BE2C (cell line): ENCODE measurements at places on chromosomes 12 and 14.

- DNase-seq = no peak
Measured at GRCh38 chr14:73025544-73025943, 1.4 kb downstream of the ZFYVE1 start.

- peak; percentile 72 for DNase-seq
Measured at GRCh38 chr12:12349711-12350665, at the start of gene MANSC1. Gene MANSC1 (minus strand): TSS chr12:12350242. CDS start chr12:12343314, 6,928 bp downstream.

- no peak for DNase-seq
Measured at GRCh38 chr12:23579257-23579656, 370.2 kb downstream of the SOX5 start.

- DNase-seq = peak; percentile 37
Measured at GRCh38 chr14:106518054-106518943, 991.9 kb downstream of the TMEM121 start.

- no peak for DNase-seq
Measured at GRCh38 chr14:67650694-67651093, 23.7 kb downstream of the VTI1B start.

DNA sequence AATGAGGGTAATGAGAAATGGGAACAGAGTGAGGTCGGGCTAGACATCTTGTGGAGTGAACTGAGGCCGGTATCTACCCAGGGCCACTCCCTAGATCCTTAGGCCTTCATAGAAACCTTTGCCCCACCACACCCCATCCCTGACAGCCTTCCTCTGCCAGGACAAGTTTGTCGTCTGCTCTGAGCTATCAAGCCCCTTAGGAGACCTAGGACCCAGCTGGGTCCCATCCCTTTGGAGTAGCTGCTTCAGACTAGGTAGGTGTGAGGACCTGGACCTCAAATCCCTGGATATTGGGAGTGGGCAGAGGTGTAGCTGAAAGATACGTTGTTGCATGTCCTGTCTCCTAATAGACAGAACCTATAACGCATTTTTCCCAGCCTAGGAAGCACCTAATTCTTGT, at the start of gene TMEM253:
Gene TMEM253, plus strand, starts transcription at position 136 of the 400 bp plus-strand sequence. CDS start 278 bp downstream, outside the sequence.
- DNase-seq = no peak

DNA sequence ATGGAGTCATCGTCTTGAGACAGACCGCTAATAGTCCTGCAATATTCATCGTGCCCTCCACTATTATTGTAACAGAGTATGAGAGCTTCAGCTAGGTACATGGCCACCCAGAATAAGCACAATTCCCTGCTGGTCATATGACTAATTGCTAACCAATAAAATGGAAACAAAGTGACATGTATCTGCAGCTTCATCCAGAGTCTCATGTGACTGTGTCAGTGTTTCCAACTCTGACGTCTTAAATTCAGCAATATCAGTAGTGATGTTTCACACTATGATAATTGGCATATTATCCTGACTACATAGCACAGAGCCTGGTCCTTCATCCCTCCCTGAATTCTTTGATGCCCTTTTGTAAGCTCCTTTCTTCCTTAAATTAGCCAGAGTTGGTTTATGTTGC, 167.4 kb downstream of the RPS29 start:
- DNase-seq = no peak
